Suppressor macrophage treated with lipopolysaccharide for 1 hour (primary cell): ENCODE measurements at places on chromosomes 13 and 19.
A peak's percentile ranks its signal among the peaks of the same experiment; 100 is the strongest.

DNA sequence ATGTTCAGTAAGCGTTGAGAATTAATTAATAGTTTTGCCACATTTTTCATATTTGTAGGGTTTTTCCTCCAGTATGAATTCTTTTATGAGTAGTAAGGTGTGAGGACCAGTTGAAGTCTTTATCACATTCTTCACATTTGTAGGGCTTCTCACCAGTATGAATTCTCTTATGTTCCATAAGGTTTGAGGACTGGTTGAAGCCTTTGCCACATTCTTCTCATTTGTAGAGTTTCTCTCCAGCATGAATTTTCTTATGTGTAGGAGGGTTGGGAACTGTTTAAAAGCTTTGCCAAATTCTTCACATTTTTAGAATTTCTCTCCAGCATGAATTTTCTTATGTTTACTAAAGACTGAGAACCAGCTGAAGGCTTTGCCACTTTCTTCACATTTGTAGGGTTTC lies 40.3 kb downstream of the ZNF208 start:
- no peak for DNase-seq

DNA sequence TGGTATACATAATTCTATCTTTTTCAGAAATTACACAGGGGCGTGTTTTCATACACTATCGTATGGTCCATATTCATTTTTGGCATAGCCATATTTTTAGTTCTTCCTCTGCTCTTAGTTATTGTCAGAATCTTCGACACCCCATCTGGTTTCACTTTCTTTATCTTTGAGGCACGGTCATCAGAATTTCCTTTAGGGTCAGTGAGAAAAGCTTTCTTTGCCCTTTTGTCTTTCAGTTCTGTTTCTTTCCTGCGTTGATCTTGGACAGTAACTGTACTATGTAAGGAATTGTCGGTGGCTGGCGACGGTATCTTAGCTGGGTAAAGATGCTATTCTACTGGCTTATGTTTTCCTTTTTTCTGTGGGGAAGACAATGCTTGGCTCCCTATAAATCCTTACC lies 10.6 kb upstream of the KIR2DL4 start:
- DNase-seq: peak; percentile 74

DNA sequence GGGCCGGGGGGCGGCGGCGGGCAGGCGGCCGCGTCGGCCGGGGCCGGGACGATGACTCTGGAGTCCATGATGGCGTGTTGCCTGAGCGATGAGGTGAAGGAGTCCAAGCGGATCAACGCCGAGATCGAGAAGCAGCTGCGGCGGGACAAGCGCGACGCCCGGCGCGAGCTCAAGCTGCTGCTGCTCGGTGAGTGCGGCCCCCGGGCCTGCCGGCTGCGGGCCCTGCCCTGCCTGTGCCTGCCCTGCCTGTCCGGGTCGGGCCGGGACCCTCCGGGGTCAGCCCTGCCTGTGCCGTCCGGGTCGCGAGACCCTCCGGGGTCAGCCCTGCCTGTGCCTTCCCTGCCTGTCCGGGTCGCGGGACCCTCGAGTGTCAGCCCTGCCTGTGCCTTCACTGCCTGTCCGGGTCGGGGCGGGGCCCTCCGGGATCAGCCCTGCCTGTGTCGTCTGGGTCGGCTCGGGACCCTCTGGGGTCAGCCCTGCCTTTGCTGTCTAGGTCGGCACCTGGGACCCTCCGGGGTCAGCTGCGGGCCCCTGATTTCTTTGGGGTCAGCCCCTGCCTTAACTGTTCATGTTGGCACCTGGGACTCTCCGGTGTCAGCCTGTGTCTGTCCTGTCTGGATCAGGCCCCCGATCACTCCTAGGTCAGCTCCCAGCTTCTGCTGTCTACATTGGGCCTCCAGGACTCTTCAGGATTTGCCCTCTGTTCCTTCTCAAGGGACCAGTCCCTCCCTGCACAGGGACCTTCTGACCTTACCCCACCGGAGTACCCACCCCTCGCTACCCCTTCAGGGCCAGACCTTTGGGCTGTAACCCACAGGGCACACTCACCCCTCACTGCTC lies 659 bp downstream of the GNA11 start:
- peak; percentile 50 for DNase-seq

DNA sequence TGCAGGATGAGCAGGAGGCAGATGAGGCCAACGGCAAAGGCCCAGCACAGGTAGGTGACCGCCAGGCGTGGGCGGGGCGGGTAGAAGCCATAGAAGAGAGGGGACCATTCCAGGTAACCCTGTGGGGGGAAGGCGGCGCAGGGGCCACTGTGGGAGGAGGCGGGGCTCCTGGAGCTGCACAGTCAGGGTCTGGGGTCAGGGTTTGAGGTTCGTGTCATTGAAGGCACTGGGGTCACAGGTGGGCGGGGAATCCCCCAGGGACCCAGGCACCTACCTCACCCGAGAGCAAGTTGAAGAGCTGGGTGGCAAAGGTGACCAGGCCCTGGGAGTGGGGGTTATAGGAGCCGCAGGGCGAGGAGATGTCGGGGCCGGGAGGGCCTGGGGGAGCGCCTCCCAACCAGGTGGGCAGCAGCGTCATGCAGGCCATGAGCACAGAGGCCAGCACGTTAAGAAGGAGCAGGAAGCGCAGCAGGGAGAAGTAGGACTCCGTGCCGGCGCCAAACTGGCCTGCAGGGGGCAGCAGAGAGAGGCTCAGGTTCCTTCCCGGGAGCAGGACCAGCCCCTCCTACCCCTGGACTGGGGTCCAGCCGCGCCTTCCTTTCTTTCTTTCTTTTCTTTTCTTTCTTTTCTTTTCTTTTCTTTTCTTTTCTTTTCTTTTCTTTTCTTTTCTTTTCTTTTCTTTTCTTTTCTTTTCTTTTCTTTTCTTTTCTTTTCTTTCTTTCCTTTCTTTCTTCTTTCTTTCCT lies 4.6 kb downstream of the TMC4 start:
- DNase-seq: peak; percentile 96

DNA sequence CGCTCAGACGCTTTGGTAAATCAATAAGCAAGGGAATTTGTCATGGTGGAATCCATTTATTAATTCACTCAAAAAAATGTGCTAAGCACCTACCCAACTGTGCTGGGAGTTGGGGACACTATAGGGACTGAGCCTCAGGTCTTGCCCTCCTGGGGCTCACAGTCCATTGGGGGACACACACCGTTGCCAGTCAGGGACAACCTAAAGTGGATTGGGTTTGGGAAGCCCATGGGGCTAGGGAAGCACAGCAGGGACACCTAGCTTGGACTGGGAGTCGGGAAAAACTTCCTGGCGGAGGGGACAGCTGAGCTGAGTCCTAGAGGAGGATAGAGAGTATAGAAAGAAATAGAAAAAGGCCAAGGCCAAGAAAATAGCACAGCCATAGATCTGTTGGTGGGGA lies 8.5 kb downstream of the FOSB start:
- no peak for DNase-seq

DNA sequence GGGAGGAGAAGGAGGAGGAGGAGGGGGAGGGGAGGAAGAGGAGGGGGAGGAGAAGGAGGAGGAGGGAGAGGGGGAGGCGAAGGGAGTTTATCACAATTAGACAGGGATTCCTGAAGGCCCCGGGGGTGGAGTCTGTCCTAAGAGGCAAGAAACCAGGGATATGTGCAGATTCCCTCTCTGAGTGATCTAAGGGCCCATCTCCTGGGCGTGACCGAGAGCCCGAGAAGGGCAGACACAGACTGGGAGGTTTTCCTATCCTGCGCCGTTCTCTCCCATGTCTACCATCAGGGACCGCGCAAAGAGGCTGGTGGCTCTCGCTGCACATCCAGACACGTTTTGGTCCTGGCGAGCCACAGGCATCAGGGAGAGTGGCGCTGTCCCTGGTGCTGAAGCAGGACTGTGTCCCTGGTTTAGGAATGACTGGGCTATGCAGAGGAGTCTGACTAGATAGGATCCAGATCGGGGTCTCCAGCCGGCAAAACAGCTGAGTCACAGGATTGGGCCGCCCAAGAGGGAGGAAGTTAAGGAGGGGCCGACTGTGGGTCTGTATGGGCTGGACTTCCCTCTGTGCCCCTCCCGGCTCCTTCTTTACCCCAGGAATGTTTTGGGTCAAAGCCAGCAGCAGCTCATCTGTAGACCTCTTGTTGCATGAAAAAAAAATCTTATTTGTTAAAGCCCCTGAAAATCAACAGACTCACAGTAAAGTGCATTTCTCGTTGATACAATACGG lies 17.9 kb upstream of the ZNF175 start:
- peak; percentile 91 for DNase-seq

DNA sequence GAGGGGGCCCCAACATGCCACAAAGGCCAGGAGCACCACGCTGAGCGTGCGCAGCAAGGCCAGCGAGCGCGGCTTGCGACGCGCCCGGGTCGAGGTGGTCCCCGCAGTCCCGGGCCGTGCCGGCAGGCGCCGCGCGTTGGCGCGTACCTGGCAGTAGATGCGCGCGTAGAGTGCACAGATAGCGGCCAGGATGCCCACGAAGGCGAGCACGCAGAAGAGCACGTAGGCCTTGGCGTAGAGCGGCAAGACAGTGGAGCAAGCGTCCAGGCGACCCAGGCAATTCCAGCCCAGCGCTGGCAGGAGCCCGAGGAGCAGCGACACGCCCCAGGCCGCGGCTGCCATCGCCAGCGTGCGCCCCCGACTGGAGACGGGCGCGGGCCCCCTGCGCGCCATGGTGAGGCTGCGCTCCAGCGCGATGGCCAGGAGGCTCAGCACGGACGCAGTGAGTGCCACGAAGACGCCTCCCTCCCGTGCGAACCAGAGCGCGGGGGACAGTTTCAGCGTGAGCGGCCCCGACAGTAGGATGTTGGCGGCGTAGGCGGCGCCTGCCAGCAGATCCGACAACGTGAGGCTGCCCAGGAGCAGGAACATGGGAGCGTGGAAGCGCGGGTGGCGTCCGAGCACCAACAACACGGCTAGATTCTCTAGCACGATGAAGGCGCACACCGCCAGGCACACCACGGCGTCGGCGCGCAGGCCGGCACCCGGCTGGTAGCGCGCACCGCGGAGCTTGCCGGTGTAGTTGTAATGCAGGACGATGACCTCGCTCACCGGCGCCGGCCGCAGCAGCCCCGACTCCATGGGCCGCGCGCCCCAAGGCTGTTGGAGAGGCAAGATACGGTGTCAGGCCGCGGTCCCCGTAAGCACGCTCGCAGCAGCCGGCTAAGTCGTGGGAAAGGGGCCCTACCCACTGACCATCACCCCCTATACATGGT lies 2.8 kb downstream of the S1PR5 start:
- peak; percentile 30 for DNase-seq
